ENCODE measurements at places on chromosomes 16 and 17.

DNA sequence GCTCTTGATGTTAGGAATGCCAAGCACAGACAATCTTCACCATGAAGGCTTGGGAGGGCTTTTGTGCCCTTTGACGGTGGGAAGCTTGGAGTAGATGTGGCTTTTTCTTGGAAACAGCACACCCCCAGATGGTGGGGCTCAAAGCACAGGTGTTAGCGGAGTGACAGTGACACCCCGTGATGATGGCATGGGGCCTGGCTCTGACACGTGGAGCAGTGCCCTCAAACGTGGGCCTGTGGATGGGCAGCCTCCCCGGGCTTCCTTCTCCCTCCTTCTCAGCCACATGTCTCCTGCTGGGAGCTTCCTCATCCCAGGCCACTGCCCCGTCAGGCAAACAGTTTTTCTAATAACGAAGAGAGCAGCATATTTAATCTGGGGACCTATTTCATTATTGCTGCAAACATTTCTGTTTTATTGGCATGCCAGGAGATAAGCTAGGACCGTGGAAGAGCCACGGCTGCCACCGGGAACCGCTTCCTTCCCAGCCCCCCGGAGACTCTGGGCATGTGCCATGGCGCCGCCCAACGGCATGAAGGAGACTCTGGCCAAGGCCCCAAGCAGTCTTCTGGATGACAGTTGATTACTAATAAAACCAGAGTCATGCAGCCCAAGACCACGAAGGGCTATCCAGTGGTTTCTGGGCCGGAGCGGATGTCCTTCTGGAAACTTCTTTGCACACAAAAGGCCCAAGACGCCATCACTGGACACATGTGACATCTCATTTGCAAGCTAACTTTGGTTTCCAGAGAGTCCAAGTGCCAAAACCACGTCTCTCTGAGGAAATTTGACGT, 280.3 kb upstream of the FOXF1 start:
- no peak for DNase-seq
- H3K27ac ChIP-seq: no peak overlapping the region
- no peaks in the 10 kb centered on the region for H3K4me1 ChIP-seq
- H3K4me3 ChIP-seq: no peak overlapping the region
- no peaks in the 10 kb centered on the region for H3K36me3 ChIP-seq
- H3K27me3 ChIP-seq: peaks cover 4% of the 10 kb centered on the region

- H3K4me3 ChIP-seq: no peak overlapping the region
- H3K27ac ChIP-seq: no peak overlapping the region
- peaks cover 3% of the 10 kb centered on the region for H3K4me1 ChIP-seq
- H3K36me3 ChIP-seq: no peaks in the 10 kb centered on the region
- DNase-seq: no peak
- H3K27me3 ChIP-seq: no peaks in the 10 kb centered on the region
Observed at GRCh38 chr16:51193879-51194278, 42.8 kb upstream of the SALL1 start.

DNA sequence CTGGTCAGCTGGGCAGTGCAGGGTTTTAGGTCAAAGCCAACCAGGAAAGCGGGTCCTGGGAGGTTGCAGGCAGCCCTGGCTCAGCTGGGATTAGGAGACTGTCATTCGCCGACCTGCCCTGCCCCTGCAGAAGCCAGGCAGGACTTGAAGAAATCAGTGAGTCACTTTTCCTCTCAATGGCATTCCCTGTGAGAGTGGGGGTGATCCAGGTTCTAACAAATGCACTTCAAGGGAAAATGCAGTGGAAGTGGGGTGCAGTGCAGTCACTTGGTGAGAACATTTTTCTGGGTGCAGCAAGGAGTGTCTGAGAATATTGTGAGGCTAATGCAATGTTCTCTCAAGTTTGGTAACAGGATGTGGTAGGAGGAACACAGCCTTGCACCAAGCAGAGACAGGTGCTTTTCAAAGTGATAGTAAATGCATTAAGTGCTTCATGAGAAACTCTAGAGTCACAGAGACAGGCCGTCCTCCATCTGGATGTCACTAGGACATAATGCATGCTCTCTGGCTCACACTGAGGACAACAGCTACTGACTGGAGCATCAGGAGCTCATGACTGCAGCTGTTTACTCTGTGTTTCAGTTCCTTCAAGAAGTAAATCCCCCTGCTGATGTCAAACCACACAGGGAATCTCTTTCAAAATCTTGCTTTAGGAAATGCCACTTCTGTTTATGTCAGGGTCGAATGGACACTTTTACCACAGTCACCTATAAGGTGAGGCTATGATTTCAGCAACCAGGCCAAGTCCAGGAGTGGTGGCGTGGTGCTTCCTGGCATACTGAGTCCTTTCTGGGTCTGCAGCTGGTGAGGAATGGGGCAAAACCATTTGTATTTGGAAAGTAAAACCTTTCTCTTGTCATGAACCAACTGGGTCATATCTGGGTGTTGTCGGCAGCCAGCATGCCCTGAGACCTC, 16.7 kb downstream of the CDK5R1 start:
- no peaks in the 10 kb centered on the region for H3K27me3 ChIP-seq
- no peak for DNase-seq
- H3K36me3 ChIP-seq: peaks cover 4% of the 10 kb centered on the region
- H3K27ac ChIP-seq: no peak overlapping the region
- peaks cover 21% of the 10 kb centered on the region for H3K4me1 ChIP-seq

DNA sequence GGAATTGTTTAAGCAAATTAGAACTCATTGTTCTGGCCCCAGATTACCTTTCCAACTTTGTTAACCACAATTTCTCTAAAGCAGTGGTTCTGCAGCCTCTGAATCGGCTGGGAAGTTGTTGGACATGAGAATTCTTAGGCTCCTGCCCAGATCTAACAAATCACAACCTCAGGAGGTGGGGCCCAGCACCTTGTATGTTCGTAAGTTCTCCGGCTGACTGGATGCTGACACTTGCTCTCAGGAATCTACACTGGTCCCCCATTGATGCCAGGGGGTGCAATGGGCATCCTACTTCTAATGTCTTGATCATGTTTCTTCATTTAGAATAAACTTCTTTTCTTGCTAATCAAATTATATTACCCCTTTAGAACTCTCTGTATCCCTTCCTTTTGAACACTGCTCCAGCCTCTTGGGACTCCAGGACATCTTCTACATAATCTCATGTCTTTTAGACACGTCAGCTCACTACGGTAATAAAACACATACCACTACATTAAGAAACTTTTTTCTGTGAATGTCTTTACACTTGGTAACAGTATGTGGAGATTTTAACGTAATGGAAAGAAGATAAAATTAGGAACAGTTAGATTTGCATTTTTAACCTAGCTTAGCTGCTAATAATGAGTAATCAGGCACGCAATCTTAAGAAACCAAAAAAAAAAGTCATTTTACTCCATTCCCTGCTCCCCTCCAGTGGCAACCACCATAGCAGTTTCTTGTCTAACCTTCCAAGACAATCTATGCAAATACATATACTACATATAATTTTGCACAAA, 143.2 kb downstream of the ITFG1 start:
- H3K36me3 ChIP-seq: no peaks in the 10 kb centered on the region
- no peak for DNase-seq
- no peak overlapping the region for H3K27ac ChIP-seq
- peaks cover 4% of the 10 kb centered on the region for H3K4me1 ChIP-seq
- H3K4me3 ChIP-seq: no peak overlapping the region

- H3K27ac ChIP-seq: no peak overlapping the region
- no peak for DNase-seq
- peaks cover 72% of the 10 kb centered on the region for H3K36me3 ChIP-seq
- no peaks in the 10 kb centered on the region for H3K27me3 ChIP-seq
- H3K4me3 ChIP-seq: no peak overlapping the region
Observed at GRCh38 chr16:3143598-3144320, 8.9 kb downstream of the ZNF213 start.

DNA sequence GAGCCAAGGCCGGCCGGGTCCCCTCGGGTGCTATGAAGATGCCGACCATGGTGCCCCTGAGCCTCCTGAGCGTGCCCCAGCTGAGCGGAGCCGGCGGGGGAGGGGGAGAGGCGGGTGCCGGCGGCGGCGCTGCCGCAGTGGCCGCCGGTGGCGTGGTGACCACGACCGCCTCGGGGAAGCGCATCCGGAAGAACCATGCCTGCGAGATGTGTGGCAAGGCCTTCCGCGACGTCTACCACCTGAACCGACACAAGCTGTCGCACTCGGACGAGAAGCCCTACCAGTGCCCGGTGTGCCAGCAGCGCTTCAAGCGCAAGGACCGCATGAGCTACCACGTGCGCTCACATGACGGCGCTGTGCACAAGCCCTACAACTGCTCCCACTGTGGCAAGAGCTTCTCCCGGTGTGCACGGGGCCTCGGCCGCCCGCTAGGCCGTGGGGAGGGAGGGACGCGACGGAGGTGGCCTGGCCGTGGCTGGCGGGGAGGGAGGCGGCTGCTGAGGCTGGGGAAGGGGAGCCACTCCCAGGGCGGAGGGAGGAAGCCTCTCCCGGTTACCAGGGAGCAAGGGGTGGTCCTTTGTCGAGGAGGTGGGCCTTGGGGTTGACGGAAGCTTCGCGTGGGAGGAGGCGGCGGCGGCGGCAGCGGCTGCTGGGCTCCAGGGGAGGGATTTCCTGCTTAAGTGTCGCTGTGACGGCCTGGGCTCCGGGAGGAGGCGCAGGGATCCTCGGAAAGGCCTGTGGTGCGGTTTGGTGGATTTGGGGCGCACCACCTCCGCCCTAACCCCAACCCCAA, 1.3 kb downstream of the MAZ start:
- H3K4me3 ChIP-seq: peak overlapping the region; percentile 45
- no peaks in the 10 kb centered on the region for H3K27me3 ChIP-seq
- H3K4me1 ChIP-seq: peaks cover 62% of the 10 kb centered on the region

DNA sequence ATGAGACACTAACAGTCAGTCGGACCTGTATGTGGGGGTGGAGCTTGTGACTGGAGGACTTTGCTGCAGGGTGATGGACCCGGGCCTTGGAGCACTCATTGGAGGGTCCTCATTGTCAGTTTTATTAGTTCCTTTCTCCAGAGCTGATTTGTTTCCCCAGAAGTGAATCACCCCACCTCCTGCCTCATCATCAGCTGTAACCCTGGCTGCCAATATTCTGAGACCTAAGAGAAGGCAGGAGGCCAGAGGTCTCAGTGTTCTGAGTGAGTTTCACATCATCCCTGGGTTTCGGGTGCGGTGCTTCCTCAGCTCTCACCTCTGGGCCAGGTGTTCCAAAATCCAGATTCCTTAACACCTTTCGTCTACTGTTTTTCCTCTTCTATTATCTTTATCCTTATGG, 49.9 kb upstream of the KIFC3 start:
- no peak for DNase-seq
- H3K36me3 ChIP-seq: no peaks in the 10 kb centered on the region
- H3K27ac ChIP-seq: no peak overlapping the region

- H3K27me3 ChIP-seq: no peaks in the 10 kb centered on the region
- H3K4me3 ChIP-seq: peak overlapping the region; percentile 52
- peaks cover 25% of the 10 kb centered on the region for H3K4me1 ChIP-seq
- no peaks in the 10 kb centered on the region for H3K36me3 ChIP-seq
Observed at GRCh38 chr17:43367737-43368242, 31.0 kb upstream of the ARL4D start.

- H3K27ac ChIP-seq: no peak overlapping the region
- H3K36me3 ChIP-seq: peaks cover 24% of the 10 kb centered on the region
- DNase-seq: no peak
- peaks cover 13% of the 10 kb centered on the region for H3K27me3 ChIP-seq
Observed at GRCh38 chr17:38507921-38508569, 79.8 kb downstream of the ARHGAP23 start.

GRCh38 chr17:17079761-17080160, 37.5 kb downstream of the MPRIP start:
- peak; percentile 71 for DNase-seq
- H3K4me3 ChIP-seq: no peak overlapping the region
- H3K27ac ChIP-seq: no peak overlapping the region
- no peaks in the 10 kb centered on the region for H3K27me3 ChIP-seq
- H3K36me3 ChIP-seq: peaks cover 38% of the 10 kb centered on the region

- no peak overlapping the region for H3K27ac ChIP-seq
- no peak overlapping the region for H3K4me3 ChIP-seq
- H3K27me3 ChIP-seq: no peaks in the 10 kb centered on the region
- no peak for DNase-seq
- no peaks in the 10 kb centered on the region for H3K36me3 ChIP-seq
Observed at GRCh38 chr16:49952386-49952785, 72.6 kb upstream of the CNEP1R1 start.

GRCh38 chr17:31273516-31273915, 23.5 kb downstream of the OMG start:
- no peak overlapping the region for H3K27ac ChIP-seq
- no peaks in the 10 kb centered on the region for H3K4me1 ChIP-seq
- no peak overlapping the region for H3K4me3 ChIP-seq
- H3K27me3 ChIP-seq: no peaks in the 10 kb centered on the region

- H3K4me3 ChIP-seq: no peak overlapping the region
- no peak for DNase-seq
- H3K4me1 ChIP-seq: peaks cover 53% of the 10 kb centered on the region
- H3K36me3 ChIP-seq: peaks cover 8% of the 10 kb centered on the region
Observed at GRCh38 chr16:49661465-49662187, 194.3 kb downstream of the ZNF423 start.

- H3K27ac ChIP-seq: no peak overlapping the region
- peaks cover 22% of the 10 kb centered on the region for H3K36me3 ChIP-seq
- H3K27me3 ChIP-seq: no peaks in the 10 kb centered on the region
- no peak for DNase-seq
- H3K4me3 ChIP-seq: no peak overlapping the region
Observed at GRCh38 chr16:30521873-30522641, 4.3 kb downstream of the ZNF768 start.

DNA sequence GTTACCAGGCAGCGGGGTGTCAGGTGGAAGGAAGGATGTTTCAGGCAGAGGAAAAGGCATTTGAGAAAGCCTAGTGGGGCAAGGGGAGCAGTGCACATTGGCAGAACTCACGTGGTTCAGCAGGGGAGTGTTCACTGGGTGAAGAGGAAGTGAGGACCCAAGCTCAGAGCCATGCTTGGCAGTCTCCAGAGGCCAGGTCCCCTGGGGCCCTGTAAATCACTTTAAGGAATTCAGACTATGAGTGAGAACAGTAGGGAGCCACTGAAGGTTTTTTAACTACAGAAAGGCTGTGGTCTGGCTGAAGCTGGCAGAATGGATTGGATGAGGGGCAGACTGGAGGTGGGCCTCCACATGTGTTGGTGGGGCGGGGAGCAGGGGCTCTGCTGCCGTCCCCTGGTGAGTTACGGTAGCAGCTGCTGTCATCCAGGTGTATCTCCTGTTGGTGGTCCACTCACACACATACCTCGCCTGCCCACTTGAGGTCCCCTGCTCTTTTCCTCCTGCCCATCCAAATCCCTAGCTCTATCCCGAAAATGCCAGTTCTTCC, 5.1 kb downstream of the CLEC16A start:
- no peaks in the 10 kb centered on the region for H3K27me3 ChIP-seq
- H3K4me1 ChIP-seq: peaks cover 40% of the 10 kb centered on the region
- peaks cover 3% of the 10 kb centered on the region for H3K36me3 ChIP-seq
- H3K4me3 ChIP-seq: no peak overlapping the region
- DNase-seq: no peak
